ENCODE measurements at places on chromosomes 1 and 21. TPM values are rescaled to one million over a fixed set of nuclear protein-coding genes. Genes with fewer than 3 reads are reported as not detected.
A peak's percentile ranks its signal among the peaks of the same experiment; 100 is the strongest.

CYP4B1 gene
- total RNA-seq: not detected

DNA sequence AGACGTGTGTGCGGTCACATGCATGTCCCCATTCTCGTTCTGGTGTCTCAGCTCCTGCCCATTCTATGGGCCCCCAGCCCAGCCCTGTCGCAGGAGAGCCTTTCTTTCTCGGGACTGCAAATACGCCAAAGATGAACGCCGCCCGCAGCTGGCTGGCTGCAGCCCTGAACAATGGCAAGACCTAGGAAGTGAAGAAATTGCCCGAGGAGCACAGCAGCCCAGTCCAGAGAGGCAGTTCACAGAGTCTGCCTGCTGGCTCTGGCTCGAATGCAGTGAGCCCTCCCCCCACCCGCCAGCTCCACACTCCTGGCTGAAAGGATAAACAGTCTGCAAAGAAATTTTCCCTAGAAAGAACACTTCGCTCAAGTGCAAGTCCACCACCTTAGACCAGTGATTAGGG is 23.3 kb downstream of the PAX7 start:
- DNase-seq: peak; percentile 17

GRCh38 chr1:243848858-243849420 is 1.1 kb downstream of the AKT3 start:
- DNase-seq: no peak

DNA sequence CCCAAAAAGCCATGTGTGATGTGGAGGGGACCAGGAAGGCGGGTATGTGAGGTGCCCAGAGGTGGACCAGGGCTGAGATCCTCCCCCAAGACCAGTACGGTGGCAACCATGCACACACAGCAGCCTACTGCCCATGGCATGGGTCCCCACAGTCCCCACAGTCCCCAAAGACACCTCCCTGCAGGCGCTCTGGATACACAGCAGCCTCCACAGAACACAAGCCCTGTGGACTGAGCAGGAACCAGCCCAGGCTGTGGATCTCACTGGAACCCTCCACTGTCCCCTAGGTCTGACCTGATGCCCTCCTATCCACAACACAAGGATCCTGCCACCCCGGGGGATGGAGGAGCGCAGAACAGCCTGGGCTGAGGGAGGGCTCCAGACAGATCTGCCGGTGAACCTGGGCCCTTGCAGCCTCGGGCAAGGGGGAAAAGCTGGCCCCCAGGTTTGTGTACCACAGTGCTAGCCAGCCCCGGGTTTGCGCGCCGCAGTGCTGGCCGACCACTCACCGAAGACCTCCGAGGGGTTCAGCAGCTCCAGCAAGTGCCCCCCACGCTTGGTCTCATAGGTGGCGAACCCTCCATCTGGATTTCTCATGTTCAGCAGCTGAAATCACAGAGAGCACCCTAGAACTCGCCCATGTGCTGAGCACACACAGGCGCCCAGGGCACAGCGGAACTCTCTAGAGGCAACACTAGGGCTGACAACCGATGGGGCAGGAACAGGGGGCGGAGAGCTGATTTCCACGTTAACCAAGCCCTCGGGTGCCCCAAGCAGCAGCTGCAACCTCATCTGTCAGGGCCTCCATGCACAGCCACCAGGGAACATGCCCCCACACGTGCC is 22.1 kb upstream of the SPATC1L start:
- no peak for DNase-seq

GRCh38 chr1:193473932-193474331 is 287.5 kb upstream of the B3GALT2 start:
- DNase-seq: no peak

OR10Z1 gene
- total RNA-seq: not detected

RGS5 gene
- total RNA-seq: 1.8 TPM

DNA sequence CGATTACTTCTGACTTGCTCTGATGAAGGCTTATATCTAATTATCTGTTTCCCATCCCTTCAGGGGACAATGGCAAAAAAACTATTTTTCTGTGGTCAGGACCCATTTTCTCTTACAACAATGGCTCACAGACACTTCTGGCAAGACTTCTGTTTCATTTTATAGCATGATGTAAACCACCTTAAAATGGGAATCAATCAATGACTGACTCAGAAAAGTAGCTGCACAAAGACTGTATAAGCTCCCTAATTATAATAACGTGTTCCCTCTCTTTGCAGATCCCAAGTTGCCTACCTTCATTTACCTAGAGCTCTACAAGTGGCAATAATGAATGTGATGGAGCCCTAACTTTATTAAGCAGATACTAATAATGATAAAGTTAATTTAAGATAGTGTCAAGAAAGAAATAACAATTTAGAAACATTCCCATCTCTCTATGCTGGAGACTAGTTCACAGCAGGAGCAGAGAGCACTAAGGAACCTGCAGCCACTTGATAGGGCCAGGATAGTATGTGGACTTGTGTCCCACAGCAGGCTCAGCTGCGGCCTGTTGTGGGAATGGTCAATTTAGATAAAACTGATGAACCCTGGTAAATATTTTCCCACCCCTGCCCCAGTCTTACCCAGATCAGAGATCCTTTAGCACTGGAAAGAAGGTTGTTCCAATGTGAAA is 538 bp downstream of the GBP2 start:
- peak; percentile 88 for DNase-seq
